Brain pericyte (primary cell): ENCODE measurements at places on chromosomes 13 and 19.

- no peak for DNase-seq
Measured at GRCh38 chr13:77991003-77991402, 72.4 kb upstream of the EDNRB start.

DNA sequence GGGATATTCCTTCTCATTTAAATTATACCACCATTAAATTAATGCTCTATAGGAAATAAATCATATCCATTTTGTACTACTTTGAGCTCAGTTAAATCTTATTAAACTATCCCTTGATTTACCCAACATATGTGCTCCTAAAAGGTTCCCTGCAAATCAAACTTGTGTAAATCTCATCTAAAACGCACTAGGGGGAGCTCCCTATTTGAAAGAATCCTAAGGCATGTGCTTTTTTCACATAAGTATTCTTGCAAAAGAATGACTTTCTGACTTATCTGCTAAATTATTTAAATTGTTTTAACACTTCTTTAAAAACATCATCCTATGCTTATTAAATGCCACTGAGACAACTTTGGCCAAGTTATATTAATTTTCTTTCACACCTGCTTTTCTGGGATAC is 7.9 kb downstream of the INTS6 start:
- DNase-seq = no peak

DNA sequence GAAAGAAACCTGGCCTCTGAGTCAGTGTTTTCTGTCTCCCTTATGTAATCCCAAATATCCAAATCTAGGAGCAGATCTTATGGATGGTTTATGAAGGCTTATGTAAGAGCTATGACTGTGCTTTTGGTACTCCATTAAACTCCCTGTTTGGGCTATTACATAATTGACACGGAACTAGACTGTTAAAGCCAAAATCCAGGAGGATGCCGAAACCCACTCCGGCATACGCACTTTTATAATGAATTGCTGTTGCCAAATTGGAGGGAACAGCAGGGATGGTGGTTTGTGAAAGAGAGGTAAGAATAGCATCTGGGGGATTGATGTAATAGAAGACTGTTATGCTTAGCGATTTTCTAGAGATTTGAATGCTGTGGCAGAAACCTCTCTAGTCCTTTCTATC is 2.0 kb downstream of the MTUS2 start:
- no peak for DNase-seq

DNA sequence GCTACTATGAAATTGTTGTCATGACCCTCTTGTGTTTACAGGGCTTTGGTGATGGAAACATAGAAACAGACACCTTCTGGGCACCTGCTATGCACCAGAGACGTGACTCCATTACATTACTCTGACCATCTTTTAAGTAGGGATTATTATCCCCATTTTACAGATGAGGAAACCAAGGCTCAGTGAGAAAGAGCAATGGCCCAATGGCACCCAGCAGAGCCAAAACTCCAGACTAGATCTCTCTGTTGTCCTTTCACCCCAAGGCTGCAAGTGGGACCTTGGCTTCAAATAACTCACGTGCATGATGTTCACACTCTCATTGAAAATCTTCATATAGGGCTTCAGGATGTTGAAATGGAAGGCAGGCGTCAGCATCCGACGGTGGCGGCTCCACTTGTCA is 5.9 kb downstream of the CYP4F2 start:
- no peak for DNase-seq

DNA sequence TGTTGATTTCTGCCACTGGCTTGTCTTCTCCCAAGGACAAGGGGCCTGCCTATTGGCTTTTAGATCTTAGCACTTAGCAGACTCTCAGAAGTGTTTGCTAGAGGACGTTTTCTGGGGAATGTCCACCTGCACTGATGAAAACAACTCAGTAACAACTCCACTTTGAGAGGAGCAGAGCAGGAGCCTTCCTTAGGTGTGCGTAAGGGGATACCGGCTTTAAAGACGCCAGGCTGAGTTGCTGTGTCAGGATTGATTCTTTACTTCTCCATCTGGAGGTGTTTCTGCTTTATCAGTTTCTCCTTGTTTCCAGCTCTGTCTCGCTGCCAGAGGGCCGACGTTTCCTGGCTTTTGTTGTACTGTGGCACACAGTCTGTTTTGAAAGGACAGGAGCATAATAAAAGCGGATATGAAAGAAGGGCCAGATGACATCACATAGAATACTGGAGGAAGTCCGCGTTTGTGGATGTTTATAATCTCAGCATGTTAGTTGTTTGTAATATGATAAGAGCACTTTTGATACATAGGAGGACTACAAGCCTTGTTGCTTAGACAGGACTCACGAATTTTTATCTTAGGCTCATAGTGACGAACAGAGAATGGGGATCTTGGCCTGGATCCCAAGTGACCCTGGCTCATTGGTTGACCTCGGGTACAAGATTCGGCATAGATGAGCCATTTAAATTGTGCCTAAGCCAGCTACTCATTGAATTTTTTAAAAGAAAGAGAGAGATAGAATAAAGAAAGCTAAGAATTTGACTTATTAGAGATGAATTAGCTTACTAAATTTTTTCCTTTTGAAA is 34.6 kb downstream of the COL4A2 start:
- DNase-seq = no peak

GRCh38 chr13:34358811-34359513 is 541.0 kb downstream of the RFC3 start:
- no peak for DNase-seq

GRCh38 chr13:83248751-83249150 is 633.5 kb downstream of the SLITRK1 start:
- no peak for DNase-seq

DNA sequence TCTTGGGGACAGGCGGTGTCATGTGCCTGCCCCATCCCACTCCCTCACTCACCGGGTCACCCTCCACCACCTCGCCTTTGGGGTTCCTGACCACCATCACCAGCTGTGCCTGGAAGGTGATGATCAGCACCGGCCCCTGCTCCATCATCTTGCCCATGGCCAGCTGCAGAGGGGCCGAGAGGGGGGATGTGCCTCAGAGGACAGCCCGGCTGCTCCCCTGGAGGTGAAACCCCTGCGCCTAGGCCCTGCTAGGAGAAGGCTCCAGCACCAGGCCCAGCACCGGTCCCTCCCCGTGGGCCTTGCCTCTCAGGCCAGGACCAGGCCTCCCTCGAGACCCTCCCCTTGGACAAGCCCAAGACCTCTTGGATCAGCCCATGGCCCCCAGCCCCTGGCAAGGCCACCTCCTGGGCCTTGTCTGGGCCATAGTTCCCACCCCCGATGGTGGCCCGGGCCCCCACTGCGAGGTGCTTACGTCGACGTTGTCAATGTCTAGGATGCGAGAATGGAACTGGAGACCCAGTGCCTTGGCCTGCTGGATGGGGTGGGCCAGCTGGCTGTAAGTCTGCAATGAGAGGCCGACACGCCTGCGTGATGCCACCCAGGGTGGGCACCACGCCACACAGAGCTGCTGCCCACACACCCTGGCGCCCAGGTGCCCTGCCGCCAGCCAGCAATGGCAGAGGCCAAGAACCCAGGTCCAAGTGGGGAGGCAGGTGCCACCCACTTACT is 1.8 kb upstream of the CTXN1 start:
- DNase-seq = no peak

DNA sequence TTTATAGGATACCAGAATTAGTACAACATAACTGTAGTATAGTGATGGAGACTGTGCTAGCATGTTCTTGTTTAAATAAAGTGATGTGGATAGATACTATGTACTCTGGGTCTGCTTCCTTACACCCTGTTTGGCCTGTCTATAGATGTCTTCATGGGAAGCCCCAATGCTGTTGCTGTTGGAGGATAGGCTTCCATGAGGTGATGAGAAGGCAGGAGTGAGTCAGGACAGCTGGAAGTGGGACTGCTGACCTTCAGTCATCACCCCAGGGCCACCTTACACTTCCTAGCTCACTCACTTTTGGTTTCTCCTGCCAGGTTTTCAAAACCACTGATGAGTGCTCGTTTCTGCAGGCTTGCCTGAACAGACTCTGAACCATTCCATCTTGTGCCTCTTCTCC is 4.2 kb downstream of the KCTD4 start:
- DNase-seq = no peak

DNA sequence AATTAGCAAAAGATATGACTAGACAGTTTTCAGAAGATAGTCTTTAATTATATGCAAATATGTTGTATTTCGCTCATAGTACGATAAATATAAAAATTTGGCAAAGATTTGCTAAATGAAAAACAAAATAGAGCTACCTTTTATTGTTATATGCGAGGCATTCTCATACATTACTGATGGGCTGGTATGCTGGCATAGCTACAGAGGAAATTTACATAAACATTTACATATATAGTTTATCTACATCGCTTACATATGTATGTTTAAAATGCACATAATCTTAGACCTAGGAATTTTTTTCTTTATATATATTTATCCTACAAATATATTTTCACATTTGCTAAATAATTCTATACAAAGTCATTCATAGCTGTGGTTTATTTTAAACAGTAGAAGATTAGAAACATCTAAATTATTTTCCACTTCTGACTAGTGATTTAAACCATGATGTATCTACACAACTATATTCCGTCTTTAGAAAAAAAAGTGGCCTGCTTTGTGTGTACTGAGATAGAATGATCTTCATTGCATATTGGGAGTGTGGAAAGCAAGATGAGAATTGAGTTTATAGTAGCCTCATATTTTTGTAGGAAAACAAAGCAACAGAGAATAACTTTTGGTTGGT is 1345.0 kb upstream of the SLC10A2 start:
- no peak for DNase-seq

- DNase-seq = no peak
Measured at GRCh38 chr13:42378383-42378780, 106.4 kb downstream of the AKAP11 start.

DNA sequence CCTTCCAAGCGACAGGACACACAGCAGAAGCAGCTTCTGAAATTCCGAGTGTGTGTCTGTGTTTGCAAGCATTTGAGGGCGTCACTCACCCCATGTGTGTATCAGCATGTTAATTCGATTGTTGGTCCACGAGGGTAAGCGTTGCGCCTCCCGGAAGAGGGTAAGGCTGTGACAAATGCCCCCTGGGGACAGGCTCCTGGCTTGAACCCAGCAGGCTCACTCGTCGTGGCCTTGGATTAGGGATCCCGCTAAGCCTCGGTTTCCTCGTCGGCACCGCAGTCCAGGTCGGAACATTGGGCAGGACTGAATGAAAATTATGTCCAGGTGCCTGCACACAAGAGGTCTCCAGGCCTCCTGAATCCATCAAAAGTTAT is 606 bp upstream of the STXBP2 start:
- DNase-seq = no peak

DNA sequence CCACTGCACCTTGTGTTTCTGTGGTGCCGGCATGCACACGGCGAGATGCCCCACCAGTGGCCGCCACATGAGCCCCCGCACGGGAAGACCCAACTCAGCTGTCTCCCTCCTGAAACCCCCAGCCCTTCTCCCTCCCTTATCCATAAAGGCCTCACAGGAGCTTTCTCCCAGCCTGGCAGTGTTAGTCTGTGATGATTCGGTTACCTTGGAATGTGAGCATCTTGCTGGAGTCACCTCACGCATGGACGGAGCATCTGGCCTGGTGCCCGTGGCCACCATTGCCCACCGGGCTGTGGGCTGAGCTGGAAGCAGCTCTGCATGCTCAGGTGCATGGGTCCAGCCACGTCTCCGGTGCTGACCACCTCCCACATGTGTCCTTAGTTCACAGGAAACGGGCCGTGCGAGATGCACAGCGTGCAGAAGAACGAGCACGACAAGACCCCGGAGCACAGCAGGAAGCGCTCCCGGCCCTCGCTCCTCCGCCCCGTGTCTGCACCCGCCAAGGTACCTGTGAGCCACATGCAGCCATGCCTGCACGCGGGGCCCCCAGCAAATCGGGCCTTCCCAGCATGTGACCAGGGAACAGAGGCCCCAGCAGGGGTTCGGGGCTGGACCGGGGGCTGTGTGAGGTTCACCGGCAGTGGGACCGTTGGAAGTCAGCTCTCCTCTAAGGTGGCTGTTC is 22.0 kb downstream of the SIN3B start:
- no peak for DNase-seq

DNA sequence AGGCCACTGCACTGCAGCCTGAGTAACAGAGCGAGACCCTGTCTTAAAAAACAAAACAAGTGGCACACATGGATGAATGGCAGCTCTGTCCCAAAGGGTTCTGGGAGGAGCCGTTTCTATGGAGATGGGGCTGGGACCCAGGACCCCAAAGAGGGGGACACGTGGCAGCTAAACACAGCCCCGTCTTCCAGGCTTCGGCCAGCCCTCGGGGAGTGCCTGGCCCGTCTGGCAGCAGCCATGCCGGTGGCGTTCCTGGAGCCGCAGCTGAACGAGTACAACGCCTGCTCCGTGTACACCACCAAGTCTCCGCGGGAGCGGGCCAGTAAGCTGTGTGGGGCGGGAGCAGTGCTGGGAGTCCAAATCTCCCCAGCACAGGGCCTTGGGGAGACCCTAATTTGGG is 82.4 kb downstream of the RYR1 start:
- no peak for DNase-seq

DNA sequence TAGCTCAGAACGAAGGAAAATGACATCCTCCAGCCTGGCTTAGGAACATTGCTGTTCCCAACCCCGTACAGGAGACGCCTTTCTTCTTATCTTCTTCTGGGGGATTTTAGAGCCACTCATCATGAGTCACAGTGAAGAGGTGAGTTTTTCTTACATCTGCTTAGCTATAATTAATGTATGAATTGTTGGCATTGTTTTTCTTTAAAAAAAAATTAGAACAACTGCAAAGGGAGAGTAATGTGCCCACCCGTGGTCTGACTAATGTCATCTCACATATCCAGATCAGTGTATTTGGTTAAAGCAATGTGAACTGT is 310.6 kb upstream of the TSHZ3 start:
- no peak for DNase-seq

DNA sequence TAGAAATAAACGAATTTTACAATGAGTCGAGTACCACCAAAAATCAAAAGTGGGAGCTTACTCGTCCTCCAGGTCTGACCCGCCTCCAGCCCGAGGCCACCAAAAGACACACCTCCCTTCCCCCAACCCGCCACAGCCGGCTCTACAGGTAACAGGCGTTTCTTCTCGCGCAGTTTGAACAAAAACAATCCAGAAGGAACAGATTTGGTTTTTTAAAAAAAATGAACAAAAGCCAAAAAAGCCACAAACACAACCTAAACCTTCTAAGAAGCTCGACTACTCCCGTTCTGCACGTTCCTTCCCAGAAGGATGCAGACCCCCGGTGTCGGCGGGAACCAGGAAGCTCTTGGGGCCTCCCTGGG is 671 bp downstream of the ZDHHC20 start:
- no peak for DNase-seq

DNA sequence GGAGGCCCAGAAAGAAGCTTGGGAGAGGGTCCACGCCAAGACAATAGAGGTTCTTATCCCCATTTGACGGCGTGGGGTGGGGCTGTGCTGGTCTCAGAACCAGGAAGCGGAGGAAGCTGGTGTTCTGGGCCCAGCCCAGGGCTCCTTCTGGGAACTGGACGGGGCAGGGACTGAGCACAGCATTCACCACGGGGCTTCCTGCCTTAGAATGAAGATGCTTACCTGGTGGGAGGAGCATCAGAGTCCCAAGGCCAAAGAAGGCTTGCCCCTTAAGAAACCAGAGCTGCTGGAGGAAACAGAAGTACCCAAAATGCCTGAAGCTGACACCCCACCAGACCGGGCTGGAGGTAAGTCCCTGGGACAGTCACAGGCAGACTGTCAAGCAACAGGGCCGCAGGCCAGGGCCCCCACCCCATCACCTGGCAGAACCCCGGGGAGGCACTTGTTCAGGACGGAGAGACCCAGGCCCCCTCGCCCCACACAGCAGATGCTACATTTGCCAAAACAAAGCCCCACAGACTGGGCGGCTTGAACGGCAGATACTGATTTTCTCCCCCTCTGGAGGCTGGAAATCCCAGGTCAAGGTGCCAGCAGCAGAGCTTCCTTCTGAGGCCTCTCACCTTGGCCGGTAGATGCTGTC is 17.8 kb upstream of the IGLON5 start:
- no peak for DNase-seq

GRCh38 chr19:51701468-51702100 is 8.5 kb downstream of the SPACA6 start:
- no peak for DNase-seq
